Activated T-helper 1 cell treated with anti-CD3 and anti-CD28 coated beads, Interleukin-12 subunit alpha, Interleukin-12 subunit beta, Interleukin-2, Interleukin-4 antibody, amounts not matched to agents 30 ng/mL and 10 ng/mL and 1 ng/mL, durations not matched to agents 14 hours and 24 hours and 36 hours (primary cell): ENCODE measurements at places on chromosomes 3 and 15.

DNA sequence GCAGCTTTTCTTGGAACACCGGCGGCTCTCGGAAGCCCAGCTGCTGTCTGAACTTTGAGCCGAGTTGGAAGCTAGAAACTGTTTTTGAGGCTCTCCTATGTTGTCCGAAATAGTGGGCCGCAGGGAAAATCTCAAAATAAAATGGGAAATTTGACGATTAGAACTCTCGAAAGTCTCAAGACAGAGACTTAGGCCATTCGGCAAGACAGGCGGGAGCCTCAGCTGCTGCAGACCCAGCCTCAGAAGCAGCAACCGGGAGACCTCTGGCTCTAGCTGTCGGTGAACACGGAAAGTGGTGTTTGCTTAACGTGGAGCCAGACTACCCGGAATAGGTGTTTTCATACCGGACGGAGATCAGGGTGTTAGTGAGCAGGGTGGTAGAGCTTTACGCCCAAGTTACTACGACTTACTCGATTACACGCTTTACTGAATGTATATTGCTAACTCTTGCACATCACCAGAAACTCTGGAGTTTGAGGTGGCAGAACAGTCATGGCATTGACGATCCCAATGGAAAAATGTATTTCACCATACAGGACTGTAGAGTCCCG, 357 bp upstream of the MAN2C1 start:
- no peak for DNase-seq
- peak overlapping the region; percentile 94 for H3K4me3 ChIP-seq
- H3K27ac ChIP-seq, result peak overlapping the region; percentile 92
- H3K4me1 ChIP-seq, result peaks cover 16% of the 10 kb centered on the region
- peaks cover 32% of the 10 kb centered on the region for H3K36me3 ChIP-seq

DNA sequence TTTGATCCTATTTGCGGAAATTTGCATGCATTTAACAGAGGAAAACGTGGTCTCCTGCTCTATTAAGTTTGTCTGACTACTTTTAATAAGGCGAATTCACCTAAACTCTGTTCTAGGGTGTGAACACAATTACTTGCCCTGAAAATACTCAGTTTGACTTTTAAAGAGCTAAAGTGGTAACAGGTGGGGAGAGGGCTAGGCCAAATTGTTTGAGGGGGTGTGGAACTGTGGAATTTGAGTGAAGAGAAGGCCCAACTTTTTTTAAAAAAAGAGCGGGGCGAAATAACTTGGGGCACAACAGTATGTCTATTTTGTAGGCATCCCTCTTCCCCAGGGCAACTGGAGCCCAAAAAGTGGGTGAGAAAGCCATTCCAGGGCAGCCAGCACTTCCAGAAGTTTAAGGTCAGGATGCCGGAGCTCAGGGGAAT, 580 bp upstream of the FXR1 start:
- no peak for DNase-seq
- H3K36me3 ChIP-seq, result peaks cover 14% of the 10 kb centered on the region
- H3K27ac ChIP-seq, result peak overlapping the region; percentile 96
- peak overlapping the region; percentile 91 for H3K4me3 ChIP-seq
- peaks cover 35% of the 10 kb centered on the region for H3K4me1 ChIP-seq
- H3K27me3 ChIP-seq, result no peaks in the 10 kb centered on the region

GRCh38 chr3:192875971-192876565, 41.6 kb downstream of the MB21D2 start:
- H3K27me3 ChIP-seq, result peaks cover 3% of the 10 kb centered on the region
- H3K27ac ChIP-seq, result peak overlapping the region; percentile 8
- no peak overlapping the region for H3K4me3 ChIP-seq
- H3K4me1 ChIP-seq, result peaks cover 44% of the 10 kb centered on the region

DNA sequence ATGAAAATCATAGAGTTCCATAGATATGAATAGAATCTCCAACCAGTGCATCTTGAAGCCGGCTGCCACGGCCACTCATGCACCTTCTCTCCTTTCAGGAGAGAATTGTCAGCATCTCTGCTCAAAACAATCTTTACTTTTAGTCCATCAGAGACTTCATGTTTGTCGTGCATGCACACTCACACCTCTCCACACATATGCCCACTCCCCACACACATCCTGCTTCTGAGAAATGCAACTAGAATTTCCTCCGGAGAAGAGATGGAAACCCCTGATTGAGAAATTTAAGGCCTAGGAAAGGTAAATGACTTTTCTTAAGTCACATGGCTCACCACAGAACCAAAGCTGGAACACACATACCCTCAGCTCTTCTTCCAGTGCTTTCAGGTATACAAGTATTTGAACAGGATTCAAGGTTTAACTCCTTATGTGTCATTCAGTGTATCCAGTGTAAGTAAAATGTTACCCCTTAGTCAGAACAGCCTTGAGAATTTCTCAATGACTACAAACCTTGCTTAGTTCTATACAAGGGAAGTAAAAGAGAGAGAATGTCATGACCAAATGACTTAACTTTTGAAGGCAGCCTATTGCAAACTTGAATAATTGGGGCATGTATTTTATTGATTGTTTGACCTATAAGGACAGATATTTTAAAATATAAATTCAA, 69.1 kb upstream of the TSEN2 start:
- no peak overlapping the region for H3K4me3 ChIP-seq
- H3K27ac ChIP-seq, result peak overlapping the region; percentile 13

- no peaks in the 10 kb centered on the region for H3K4me1 ChIP-seq
- H3K27ac ChIP-seq, result no peak overlapping the region
- no peak for DNase-seq
- H3K27me3 ChIP-seq, result peaks cover 3% of the 10 kb centered on the region
- no peak overlapping the region for H3K4me3 ChIP-seq
Measured at GRCh38 chr15:51022206-51022605, 72.5 kb downstream of the TNFAIP8L3 start.

- no peaks in the 10 kb centered on the region for H3K27me3 ChIP-seq
- H3K27ac ChIP-seq, result peak overlapping the region; percentile 89
- peaks cover 79% of the 10 kb centered on the region for H3K4me1 ChIP-seq
- no peak for DNase-seq
- peaks cover 58% of the 10 kb centered on the region for H3K36me3 ChIP-seq
Measured at GRCh38 chr3:4741404-4742307, 237.6 kb upstream of the BHLHE40 start.

- no peaks in the 10 kb centered on the region for H3K36me3 ChIP-seq
- no peaks in the 10 kb centered on the region for H3K4me1 ChIP-seq
- no peak overlapping the region for H3K27ac ChIP-seq
- no peaks in the 10 kb centered on the region for H3K27me3 ChIP-seq
- no peak overlapping the region for H3K4me3 ChIP-seq
Measured at GRCh38 chr15:77901251-77901881, 176.1 kb downstream of the TBC1D2B start.

DNA sequence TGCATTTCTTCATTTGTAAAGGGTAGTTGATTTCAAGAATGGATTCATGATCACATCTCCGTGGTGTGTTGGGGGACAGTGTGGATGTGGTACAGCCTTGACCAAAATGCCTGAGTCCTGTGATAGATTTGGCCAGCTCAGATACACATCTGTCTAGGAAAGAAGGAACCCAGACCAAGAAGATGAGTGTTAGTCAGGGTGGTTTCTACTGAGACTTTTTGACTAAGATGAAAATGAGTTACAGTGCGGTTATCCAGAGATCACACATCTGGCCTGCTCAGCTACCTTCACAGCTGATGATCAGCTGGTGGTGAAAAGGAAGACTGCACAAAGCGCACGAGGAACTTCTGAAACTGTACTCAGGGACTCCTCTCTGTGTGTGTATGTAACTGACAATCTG, 68.0 kb downstream of the FNDC3B start:
- peak overlapping the region; percentile 82 for H3K4me3 ChIP-seq
- H3K27ac ChIP-seq, result peak overlapping the region; percentile 91
- H3K27me3 ChIP-seq, result no peaks in the 10 kb centered on the region
- DNase-seq, result peak; percentile 62

GRCh38 chr3:43755516-43756200, 64.9 kb downstream of the ABHD5 start:
- peak overlapping the region; percentile 9 for H3K27ac ChIP-seq
- peak; percentile 6 for DNase-seq
- H3K4me3 ChIP-seq, result no peak overlapping the region
- peaks cover 15% of the 10 kb centered on the region for H3K4me1 ChIP-seq
- H3K36me3 ChIP-seq, result no peaks in the 10 kb centered on the region

GRCh38 chr15:60137711-60138396, 133.7 kb downstream of the FOXB1 start:
- H3K36me3 ChIP-seq, result no peaks in the 10 kb centered on the region
- H3K27me3 ChIP-seq, result peaks cover 41% of the 10 kb centered on the region
- no peak overlapping the region for H3K27ac ChIP-seq
- DNase-seq, result no peak
